Posterior vena cava (tissue), 2 donors: ENCODE measurements at places on chromosomes 16 and 17.

DNA sequence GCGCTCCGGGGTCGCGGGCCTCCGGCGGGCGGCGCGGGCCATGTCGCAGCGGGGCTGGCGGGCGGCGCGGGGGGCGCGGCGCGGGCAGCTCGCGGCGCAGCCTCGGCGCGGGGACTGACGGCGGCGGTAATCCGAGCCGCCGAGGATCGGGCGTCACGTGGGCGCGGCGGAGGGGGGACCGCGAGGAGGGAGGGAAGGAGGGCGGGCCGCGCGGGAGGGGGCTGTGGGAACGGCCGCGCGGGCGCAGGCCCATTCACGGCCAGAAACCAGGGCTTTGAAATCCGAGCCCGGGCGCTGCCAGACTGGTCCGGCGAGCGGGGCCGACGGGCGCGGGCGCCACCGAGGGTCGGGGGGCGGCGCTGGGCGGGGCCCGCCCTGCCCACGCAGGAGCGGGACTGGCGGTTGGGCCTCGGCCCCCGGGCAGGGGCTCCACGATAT lies at the start of gene MTSS2:
Gene MTSS2 (minus strand): TSS at position 116 of the 438 bp plus-strand sequence. CDS start 262 bp downstream, outside the sequence.
- peak; percentile 94 for DNase-seq

GRCh38 chr17:63399856-63400255 lies 46.2 kb downstream of the CYB561 start:
- DNase-seq: peak; percentile 88

DNA sequence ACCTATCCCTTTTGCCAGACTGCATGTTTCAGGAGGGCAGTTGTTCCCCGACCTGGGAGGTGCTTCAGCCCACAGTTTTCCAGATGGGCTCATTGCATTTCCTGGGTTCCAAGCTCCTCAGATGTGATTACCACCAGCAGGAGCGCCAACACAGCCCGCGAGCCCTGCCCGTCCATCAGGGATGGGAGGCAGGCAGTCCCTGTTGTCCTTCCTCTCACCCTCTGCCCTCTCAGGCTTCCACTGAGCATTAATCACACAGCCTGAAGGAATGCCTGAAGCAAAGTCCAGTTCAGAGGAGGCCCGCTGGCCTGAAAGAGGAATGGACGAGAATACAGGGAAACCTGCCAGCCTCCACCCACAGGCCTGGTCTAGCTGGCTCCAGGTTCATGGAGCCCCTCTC lies 256.3 kb upstream of the SDK2 start:
- no peak for DNase-seq

DNA sequence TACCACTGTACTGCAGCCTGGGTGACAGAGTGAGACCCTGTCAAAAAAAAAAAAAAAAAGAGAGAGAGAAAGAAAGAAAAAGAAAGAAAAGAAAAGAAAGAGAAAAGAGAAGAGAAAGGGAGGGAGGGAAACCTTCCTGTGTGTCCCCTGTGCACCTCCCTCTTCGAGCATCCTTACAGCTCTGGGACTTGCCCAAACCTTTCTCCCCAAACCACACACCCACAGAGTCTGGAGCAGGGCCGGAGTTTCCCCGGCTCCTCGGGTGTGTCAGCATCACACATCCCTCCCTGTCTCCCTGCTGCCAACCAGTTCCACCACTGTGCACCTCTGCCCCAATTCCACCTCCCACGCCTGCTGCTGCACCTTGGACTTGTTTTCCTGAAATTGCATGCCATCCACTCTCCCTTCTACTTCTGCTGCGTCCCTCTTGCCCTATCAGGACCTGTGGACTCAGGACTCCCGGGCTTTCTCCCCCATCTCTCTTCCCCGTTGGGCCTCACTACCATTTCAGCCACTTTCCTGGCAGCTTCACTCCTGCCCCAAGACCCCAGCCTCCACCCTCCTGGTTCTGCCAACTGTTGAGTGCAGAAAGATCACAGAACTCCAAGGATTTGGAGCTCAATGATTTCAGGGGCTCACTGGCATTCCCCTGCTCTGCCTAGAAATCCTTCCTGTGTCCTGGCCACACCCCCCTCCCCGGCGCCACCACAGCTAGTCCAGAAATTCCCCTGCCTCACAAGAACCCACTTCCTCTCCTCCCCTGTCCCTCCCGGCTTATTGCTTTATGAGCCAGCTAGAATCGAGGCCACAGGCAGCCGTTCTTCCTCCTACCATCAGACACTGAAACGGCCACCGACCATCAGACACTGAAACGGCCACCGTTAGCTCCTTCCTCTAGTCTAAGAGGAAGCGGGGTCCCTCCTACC lies 3.7 kb upstream of the CDK3 start:
- DNase-seq: peak; percentile 76

DNA sequence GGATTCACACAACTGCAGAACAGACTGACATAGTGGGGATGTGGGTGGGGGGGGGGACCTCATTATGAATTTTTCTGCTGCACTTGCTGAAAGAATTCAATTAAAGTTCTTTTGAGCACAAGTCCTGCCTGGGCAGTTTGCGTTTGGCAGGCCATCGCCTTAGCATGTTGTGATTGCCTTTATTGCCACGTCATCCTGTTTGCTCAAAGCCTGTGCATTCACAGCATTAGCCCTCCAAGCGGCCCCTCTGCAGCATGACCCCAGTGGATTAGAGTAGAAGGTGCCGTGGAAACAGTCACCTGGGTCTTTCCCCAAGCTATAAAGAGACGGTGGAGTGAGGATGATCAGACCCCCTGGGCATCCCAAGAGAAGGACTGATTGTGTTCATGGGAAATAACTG lies 17.2 kb downstream of the MSI2 start:
- DNase-seq: no peak

GRCh38 chr17:45584092-45585036 lies 93.8 kb upstream of the PLEKHM1 start:
- DNase-seq: peak; percentile 91

- no peak for DNase-seq
Observed at GRCh38 chr16:1067629-1068028, 4.9 kb upstream of the SSTR5 start.

DNA sequence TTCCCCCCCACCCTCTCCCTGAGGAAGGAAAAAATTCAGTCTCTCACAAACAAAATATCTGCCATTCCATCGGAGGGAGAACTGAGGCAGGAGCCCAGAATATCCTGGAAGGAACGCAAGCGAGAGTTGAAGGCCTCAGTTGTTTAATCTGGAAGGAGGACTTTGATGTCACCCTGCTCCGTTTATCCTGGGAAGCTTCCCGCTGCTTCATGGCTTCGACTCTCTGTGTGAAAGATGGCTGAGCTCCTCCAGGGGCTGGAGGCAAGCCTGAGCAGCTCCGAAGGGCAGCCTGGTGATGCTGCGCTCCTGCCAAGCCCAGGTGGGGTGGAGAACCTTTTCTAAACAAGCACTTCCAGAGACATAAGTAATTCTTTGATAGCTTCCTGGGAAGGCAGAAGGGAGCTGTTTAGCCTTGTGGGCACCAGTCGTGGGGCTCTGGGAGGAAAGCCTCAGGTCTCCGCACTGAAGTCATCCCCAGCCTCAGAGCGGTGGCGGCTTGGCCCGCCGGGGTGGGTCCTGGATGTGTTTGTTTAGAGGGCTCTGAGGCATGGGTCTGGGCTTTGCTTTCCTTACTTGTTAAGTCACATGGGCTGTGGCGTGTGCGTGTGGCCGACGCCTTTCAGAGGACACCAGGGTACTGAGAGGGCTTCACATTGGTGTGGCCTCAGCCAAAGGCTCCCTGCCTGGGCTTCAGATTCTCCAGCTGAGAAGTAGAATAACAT lies 7.9 kb downstream of the NKD1 start:
- peak; percentile 78 for DNase-seq

GRCh38 chr17:39045948-39046679 lies 78.9 kb upstream of the FBXO47 start:
- DNase-seq: no peak

- DNase-seq: no peak
Observed at GRCh38 chr16:67942200-67942509, 1.8 kb downstream of the LCAT start.

GRCh38 chr17:17168401-17168800 lies 37.7 kb downstream of the PLD6 start:
- DNase-seq: no peak

GRCh38 chr17:39740357-39741111 lies 2.8 kb downstream of the GRB7 start:
- peak; percentile 69 for DNase-seq

GRCh38 chr16:15502041-15502725 lies 67.8 kb downstream of the BMERB1 start:
- peak; percentile 79 for DNase-seq

DNA sequence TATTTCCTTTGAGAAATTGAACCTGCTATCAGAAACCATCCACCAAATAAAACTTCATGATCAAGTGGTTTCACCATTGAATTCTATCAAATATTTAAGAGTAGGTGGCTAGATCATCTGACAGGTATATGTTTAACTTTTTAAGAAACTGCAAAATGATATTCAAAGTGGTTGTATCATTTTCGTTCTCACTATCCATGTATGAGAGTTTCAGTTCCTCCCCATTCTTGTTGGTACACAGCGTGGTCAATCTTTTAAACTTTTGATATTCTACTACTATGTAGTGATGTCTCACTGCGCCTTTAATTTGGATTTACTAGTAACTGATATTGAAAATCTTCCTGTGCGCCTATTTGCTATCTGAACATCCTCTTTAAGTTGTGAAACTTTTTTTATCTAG lies 163.7 kb downstream of the CYB561 start:
- DNase-seq: no peak

DNA sequence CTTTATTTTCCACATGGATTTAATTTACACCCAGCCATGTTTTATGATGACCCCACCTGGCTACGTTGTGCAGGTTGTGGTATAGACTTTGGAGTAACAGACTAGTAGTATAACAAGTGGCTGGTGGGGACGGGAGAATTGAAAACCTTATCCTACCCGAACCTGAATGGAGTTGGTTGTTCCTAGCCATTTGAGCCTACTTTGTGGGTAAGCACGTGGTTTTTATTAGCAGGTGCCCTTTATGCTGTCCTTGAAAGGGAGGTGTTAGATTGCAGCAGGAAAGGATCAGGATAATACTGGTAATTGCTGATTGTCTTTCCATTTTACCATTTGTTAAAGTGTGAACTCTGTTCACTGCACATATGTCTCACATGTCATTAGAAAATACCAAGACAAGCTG lies 31.9 kb upstream of the PHAF1 start:
- no peak for DNase-seq

- DNase-seq: no peak
Observed at GRCh38 chr16:31132303-31132979, 3.1 kb downstream of the PRSS8 start.

GRCh38 chr16:4330277-4330874 lies 14.5 kb downstream of the GLIS2 start:
- DNase-seq: peak; percentile 95

DNA sequence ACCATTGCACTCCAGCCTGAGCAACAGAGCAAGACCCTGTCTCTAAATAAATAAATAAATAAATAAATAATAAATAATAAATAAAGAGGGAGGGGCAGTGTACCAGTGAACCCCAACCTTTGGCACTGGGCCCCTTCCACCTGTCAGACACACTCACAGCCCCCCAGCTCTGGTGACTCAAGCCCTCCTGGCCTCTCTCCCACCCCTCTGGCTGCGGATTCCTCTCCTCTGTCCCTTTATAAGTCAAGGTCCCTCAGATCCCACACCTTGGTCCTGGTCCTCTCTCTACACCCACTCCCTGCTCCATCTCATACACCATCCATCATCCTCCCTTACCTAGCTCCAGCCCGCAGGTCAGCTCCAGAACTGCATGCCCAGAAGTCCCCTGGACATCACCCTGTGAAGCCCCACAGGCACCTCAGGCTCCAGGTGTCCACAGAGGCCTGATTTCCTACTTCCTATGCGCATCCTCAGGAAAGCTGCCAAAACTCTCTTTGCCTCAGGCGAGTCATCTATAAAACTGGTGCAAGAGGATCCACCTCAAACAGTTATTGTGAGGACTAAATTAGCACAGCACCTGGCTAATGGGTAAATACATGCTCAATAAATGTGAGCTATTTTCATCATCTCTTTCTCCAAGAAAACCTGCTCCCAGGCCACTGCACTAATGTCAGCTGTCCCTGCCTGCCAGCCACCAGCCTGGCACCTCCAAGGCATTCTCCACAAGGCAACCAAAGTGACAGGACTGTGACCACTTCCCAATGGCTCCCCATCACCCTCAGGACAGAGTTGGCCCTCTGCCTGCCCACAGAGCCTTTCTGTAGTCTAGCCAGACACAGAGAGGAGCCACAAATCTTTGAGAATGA lies 46.8 kb downstream of the BEAN1 start:
- DNase-seq: peak; percentile 52

GRCh38 chr17:9020096-9020823 lies 1.1 kb upstream of the NTN1 start:
- peak; percentile 40 for DNase-seq

DNA sequence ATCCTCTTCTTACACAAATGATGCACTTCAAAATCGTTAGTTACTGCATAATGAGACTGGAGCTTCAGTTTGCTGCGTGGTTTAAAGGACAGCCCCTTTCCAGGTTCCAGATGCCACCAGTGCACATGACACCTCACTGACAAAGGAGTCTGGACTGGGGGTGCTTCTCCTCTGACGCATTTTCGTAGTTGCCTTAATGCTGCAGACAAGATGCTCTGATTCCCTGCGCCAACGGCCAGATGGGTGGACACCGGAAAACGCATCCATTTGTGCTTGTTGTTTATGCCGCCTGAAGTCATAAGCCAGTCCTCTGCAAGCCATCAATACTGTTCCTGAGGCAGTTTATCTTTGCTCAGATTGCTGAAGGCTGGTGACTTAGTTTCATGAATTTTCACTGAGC lies 16.0 kb downstream of the FBXO31 start:
- DNase-seq: peak; percentile 9
